ENCODE measurements at places on chromosomes 11 and 22. TPM values are rescaled to one million over a fixed set of nuclear protein-coding genes. Genes with fewer than 3 reads are reported as not detected.
A peak's percentile ranks its signal among the peaks of the same experiment; 100 is the strongest.

KRTAP5-10 gene
- polyA plus RNA-seq, result not detected

OR52I2 gene
- polyA plus RNA-seq, result not detected

GRCh38 chr11:8338138-8338537 lies 74.5 kb upstream of the LMO1 start:
- DNase-seq, result peak; percentile 53

GRCh38 chr22:48806227-48806781 lies 1021.4 kb downstream of the BRD1 start:
- DNase-seq, result no peak

- no peak for DNase-seq
Measured at GRCh38 chr11:12829131-12829530, 154.9 kb downstream of the TEAD1 start.

DNA sequence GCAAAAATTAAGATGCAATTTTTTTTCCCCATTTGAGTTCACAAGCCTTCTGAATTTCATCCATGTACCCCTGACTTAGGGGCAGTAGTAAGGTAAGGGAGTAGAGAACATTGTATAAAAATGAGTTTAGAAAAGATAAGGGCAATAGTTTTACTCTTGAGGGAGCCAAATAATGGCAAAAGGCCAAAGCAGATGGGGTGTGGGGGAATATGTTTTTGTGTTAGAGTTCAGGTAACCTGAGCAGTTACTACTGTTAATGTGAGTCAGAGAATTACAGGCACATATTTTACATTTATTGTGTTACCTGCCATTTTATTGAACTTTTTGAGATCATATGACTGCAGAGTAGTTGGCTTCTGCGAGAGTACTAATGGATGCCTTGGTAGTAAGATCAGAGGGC lies 3.1 kb downstream of the EED start:
- no peak for DNase-seq
